ENCODE measurements at places on chromosomes 5 and 9.

DNA sequence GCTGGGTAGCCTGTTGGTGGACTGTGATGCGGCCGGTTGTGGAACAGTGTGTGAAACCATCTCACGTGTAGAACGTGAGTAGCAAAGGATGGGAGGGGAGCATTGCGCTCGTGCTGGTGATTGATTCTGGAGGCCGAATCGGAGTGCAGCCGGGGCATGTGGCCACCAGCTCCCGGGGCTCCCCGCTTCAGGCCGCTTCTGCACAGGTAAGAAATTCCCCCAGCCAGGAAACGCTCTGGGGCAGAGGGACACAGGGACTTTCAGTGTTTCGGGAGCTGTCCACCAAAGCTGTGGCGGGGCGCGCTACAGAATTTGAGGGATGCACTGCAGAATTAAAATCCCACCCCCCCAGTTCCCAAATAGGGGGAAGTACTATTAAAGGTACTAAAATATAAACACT is 41.9 kb downstream of the LAMC3 start:
- no peak for DNase-seq

DNA sequence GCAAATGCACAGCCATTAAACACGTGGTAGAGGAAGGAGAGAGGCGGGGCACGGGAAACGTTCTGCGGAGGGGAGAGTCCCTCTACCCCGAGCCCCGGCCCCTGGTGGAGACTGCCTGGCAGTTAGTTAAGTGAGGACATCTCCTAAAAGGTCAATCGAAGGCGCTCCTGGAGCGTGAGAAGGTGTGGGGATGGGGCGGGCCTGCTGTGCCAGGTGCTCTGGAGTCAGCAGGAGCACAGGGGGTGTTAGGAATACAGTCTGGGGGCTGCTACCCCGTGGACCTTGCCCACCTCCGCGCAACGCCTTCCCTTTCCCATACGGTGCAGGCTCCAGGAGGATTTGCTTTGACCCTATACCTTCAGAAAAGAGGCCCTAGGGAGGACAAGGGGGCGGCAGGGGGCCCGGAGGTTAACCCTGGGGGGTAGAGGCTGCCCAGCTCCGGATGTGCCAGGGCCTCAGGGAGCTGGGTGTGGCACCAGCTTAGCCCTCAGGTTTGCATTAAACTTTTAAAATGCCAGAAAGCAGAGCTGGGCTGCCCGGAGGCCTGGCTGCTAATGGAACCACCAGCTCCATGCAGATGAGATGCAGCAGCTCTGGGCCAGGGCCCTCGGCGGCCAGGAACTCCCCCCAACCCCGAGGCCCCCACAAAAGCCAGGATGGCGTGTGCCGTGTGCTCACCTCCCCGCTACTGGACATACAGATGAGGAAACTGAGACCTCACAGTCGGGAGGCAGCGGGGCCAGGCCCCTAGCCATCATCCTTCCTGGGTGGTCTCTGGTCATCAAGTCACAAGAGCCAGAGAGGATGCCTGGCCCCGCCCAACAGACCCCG is 39.2 kb downstream of the NACC2 start:
- peak; percentile 38 for DNase-seq

- DNase-seq: no peak
Observed at GRCh38 chr9:137464291-137464999, 5.3 kb upstream of the NSMF start.

DNA sequence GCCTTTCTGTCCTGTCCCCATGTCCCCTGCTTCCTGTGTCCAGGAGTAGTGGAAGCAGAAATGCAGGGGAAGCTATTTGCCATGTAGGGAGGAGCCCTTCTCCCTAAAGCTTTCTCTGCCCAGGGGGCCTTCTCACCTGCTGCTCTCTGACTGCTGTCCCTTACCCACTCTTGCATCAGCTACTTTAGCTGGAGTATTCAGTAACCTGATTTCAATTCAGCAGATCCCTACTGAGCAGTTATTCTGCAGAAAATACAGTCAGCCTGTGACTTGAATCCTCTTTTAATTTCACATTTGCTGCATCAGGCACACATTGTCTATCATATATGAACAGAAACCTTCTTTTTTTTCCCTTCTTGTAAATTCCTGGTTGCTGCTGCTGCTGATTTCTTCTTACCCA is 90.4 kb downstream of the MVB12B start:
- no peak for DNase-seq

GRCh38 chr9:124297551-124297901 is 39.8 kb downstream of the NEK6 start:
- DNase-seq: no peak

GRCh38 chr5:173866858-173867679 is 21.1 kb upstream of the CPEB4 start:
- DNase-seq: no peak

GRCh38 chr5:54985301-54986268 is at the start of gene ESM1:
Gene ESM1 (minus strand): TSS chr5:54985593. CDS start chr5:54985517, 76 bp downstream.
- DNase-seq: no peak

DNA sequence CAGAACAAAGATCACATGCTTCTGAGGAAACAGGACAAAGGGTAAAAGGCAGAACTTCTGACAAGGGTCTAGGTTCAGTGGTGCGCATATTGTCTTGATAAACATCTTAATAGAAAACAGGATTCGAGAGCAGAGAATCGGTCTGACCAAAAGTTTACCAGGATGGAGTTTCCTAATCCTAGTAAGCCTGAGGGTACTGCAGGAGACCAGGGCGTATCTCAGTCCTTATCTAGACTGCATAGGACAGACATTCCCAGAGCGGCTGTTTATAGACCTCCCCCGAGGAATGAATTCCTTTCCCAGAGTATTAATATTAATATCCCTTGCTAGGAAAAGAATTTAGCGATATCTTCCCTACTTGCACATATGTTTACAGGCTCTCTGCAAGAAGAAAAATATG is 32.4 kb upstream of the TNFSF8 start:
- DNase-seq: no peak

DNA sequence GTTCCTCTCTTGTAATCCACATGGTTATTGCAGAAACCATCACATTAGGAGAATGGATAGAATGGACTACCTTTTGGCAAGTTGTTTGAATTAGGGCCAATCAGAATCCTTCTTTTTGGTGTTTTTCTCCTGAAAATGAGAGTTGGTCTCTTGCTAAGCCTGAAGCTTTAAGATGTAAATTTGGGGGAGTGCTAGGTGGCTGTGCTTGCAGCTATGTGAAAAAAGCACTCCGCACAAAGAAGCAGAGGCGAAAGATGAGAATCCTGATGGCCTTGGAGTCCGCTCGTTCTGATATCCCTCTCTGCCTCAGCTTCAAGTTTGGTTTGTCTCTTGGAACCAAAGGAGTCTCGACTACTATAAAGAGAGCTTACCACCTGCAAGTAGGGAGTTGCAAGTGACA is 63.6 kb downstream of the INIP start:
- DNase-seq: no peak

GRCh38 chr5:118146824-118147223 is 841.5 kb downstream of the DTWD2 start:
- DNase-seq: no peak

GRCh38 chr9:109972026-109972882 is 192.3 kb downstream of the PALM2AKAP2 start:
- peak; percentile 37 for DNase-seq

DNA sequence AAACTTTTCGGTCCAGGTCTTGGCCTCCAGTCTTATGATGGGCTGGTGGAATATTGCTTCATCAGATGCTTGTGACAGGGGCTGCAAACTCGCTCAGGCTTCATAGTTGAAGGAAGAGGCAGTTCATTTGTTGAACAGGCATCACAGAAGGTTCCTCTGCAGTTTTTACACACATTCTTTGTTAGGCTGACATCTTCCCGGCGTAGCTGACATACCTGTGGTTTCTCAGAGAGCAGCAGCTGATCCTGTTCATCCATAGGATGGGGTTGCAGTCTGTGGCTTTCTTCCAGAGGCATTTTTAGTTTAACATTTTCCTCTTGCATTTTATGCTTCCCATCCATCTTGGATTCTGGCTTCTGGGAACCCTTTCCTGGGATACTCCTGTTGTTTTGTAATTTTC is 1255.2 kb downstream of the EFNA5 start:
- no peak for DNase-seq

DNA sequence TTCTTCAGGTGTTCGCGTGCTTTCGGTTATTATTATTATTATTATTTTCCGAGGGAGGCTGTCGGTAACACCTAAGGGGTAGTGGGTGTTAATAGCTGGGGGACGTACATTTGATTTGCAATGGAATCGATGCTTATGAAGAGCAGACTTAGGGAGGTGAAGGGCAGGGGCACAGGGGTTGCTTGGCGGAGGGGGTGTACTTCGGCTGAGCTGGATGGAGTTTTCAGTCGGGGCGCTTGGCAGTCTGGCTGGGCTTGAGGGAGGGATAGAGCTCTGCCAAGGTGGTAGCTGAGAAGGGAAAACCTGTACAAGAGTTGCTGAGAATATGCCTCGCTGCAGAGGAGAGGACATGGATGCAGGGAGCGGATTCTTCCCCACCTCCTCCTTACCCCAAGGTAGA is 617 bp upstream of the PTPRD start:
- no peak for DNase-seq

GRCh38 chr5:73435759-73436534 is 12.6 kb downstream of the FOXD1 start:
- DNase-seq: no peak

- DNase-seq: no peak
Observed at GRCh38 chr9:77648234-77649108, at the start of gene GNA14. Gene GNA14 (minus strand): TSS chr9:77648322. CDS start chr9:77647793, 529 bp downstream.

DNA sequence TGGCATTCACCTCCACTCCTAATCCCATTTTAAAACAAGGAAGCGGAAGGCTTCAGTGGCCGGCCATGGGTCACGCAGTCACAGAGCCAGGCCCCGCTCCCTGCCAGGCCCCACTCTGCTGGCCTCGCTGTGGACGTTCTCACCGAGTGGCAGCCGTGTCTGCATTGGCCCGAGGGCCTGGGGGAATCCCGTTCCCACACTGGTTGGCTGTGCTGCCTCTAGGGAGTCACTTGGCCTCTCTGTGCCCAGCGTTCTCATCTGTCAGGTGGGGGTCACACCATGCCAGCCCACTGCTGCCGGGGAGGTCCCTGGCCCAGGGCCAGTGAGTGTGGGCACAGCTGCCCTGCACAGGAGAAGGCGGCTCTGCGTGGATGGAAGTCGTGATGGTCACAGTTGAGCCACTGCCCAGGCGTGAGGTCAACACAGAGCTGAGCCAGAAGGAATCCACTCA is 13.4 kb upstream of the SLC9A3 start:
- DNase-seq: no peak

GRCh38 chr5:6517510-6517909 is 68.9 kb downstream of the UBE2QL1 start:
- DNase-seq: no peak

DNA sequence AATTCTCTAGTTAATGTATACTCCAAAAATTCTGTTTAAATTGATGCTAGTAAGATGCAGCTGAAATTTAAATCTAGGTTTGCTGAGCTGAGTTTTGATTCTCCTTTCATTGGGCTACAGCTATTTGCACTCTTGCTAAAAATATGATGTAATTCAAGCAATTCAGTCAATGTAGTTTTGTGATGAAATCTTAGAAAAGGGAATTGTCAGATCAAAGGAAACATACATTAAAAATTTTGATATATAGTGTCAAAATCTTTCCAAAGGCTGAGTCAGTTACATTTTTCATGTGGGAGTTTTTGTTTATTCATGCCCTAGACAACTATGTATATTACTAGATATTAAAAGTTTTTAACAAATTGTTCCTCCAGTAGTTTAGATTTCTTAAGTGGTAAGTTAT is 334.9 kb upstream of the DAB2 start:
- no peak for DNase-seq

DNA sequence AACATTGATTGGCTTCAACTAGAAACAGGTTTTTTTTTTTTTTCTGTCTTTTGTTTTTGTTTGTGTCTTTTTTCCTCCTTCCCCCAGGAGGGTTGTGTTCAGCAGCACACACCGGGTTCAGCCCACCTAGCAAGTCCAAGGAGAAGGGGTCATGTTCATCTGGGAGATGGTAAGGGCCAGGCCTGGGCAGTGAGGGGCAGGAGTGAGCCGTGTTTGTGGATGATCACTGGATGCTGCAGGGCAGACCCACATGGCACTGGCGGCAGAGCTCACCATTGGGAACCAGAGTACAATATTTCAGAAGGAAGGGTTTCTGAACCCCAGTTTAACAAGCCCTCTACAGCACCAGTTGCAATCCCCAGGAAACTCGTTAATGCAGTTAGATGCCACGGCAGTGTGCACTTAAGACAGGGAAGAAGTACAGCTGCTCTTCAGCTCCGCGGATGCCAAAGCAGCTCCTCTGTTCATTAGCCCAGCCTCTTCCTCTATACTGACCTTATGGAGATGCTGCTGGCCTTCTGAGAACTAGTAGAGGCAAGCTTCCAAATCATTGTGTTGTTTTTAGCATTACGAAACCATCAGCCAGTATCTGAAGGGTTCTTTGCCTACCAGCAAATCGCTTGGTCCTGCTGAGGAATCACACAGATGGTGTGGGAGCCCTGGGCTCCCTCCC is 508.2 kb upstream of the WWC1 start:
- no peak for DNase-seq

DNA sequence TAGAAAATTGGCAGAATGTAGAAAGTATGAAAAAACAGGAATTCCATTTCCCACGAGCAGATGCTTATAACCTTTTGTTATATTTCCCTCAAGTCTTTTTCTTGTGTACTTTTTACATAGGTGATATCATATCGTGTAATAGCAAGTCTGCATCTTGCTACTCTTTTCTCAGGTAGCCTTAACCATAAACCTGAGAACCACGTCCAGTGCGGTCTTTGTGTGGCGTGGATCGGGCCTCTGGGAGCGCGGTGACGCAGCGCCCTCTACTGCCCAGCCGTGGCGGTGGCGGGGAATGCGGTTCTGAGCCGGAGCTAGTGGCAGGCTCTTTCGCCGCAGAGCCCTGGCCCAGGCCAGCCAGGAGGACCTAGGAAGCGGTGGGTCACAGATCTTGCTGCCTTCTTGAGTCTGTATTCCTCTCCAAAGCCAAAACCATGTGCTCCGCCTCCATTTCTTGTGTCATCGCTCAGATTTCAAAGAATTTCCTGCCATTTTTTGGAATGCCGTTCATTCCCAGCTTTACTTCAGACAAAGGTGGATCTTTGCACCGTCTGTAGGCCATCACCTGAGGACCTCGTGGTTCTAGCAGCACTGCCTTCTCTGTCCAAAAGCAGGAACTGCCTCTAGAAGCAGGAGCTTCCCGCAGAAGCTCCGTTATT is 71.9 kb downstream of the MVB12B start:
- peak; percentile 76 for DNase-seq

GRCh38 chr5:172686539-172687390 is 45.7 kb downstream of the NEURL1B start:
- peak; percentile 8 for DNase-seq

DNA sequence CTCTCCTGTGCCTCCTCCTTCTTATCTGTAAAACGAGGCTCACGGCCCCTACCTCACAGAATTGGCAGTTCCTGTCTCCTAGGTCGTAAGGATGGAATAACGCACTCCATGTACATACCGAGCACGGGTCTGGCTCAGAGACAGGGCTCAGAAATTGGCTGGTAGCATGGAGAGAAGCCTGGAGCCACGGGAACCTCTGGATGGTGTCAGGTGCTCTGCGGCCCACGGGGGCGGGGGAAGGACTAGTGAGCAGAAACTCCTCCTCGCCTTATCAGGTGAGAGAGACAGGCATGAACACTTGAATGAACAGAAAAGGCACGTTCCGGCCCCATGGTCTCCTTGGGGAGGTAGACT is 15.4 kb upstream of the C5orf47 start:
- DNase-seq: no peak

GRCh38 chr5:133341296-133341695 is 271.0 kb downstream of the FSTL4 start:
- DNase-seq: no peak

Measured in GM20000 (cell line).